ENCODE measurements at places on chromosomes 5 and 9.
A peak's percentile ranks its signal among the peaks of the same experiment; 100 is the strongest.

DNA sequence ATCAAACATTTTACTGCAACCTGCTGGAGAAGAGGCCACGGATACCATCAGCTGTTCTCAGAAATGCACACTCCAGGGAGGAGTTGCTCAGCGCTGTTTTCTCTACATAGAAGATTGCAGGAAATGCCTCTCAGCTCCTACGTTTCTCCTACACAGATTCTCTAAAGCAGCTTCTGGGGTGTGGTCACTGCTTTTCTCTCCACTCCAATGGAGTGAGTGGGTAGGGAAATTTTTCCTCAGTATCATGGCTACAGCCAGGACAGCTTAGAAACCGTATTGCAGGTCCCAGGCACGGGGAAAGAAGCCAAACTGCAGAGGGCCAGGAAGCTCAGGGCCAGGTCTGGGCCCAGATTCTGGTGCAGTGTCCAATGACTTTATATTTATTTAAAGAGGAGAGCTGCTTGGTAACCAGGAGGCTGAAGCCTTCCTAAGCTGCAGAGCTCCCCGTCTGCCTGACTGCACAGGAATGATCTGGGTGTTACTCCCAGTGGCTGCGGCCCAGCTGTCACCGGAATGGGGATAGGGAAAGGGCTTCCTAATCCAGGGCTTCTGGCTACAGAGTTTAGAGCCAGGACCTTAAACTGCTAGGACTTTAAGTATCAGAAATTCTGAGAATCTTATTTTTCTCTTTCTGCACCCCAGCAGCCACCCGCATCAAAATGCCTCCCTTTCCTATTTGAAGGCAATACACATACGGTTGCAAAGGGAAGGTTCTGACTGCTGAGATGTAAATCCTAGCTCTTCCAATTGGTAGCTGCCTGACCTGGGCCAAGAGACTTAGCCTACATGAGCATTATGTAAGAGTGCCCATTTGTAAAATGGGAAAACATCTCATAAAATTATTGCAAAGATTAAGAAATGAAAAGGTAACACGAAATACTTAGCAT lies 1.4 kb upstream of the SPTAN1 start:
- DNase-seq = peak; percentile 40

DNA sequence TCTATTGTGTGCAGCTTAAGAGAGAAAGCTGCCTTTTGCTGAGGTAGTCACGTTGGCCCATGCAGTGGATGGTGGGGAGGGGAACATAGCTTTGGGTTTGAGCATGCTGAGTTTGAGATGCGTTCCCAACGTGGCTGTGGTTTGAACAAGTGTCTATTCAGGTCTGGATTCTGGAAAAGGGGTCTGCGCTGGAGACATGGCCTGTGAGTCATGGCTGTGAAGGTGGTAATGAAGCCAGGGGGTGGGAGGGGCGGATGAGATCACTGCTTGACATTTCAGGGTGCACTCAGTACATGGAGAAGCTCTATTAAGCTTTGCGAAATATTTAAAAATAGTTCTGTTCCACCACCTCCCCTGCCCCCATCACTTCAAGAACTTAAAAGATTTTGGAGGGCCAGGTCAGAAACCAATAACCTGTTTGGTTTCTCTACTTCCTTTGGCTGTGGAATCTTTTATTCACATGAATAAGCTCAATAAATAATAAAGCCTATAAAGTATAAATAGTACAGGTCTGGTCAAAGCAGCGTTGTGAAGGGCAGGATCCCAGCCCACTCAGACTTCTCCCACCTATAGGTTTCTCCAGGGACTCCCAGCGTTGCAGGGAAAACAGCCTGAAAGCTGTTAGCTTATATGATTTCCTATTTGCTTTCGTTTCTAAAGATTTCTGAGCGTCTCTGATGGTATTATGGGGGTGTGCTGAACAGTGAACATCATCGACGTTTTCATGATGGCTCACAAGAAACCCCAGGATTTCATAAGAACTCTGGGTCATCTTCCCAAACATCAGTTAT lies 189.9 kb downstream of the NSG2 start:
- no peak for DNase-seq

GRCh38 chr5:172414531-172415361 lies 39.6 kb downstream of the SH3PXD2B start:
- no peak for DNase-seq

DNA sequence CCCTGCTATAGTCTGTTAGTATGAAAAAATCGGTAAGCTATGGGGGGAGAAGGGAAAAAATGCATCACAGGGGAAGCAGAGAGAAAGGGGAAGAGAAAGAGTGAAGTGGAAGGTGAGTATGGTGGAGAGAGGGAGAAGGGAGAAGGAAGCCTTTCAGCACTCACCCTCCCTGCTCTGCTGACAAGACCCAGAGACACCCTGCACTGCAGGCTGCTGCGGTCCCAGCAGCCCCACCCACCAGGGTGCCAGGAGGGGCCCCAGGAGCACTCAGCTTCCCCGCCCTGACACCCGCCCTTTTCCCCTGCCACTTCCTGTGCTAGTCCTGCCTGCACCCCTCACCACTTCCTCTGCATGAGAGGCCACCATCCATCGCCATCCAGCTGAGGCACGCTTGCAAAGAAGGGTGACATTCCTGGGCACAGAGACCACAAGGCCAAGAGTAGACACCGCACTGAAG lies 12.7 kb downstream of the STK10 start:
- peak; percentile 41 for DNase-seq

GRCh38 chr5:138440159-138441073 lies 1.6 kb downstream of the REEP2 start:
- peak; percentile 71 for DNase-seq

All from H7 (cell line).